A549 (cell line): ENCODE measurements at places on chromosomes 1 and 21.

GRCh38 chr1:39398278-39399021 is 93.0 kb upstream of the BMP8A start:
- DNase-seq, result peak; percentile 93

DNA sequence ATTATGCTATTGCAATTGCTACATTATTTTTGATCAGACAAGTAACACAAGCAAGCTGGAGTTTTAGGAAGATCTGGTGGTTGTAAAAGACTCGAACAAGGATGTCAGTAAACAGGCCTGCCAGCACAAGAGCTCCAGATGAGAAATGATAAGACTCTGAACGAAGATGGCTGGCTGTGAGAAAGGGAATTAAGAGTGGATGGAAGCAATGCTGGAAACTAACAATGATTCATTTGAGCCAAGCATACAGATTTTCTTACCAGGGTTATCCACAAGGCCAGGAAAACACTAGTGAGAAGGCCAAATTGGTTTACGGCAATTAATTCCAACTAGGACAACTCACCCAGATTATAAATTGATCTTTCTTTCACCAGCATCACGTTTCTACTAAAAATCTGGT is 54.2 kb downstream of the NRIP1 start:
- DNase-seq, result no peak

DNA sequence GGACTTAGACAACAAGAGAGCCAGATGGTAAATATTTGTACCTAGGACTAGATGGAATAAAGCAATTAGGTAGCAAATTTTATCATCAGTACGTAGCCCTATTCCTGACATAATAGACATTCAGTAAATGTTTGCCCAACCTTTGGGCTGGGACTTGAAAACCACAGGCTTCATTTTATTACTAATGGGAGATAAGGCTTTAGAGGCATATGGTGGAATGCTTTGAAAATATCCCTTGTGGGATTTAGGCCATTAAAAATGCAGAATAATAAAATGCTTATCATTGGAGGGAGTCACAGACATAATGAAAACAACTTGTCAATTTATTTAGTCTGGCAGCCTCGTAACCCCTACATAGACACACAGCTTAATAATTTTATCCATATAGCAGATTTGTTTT is 296.1 kb upstream of the SPAG17 start:
- DNase-seq, result no peak

GRCh38 chr1:203463469-203464062 is 12.0 kb upstream of the PRELP start:
- no peak for DNase-seq

DNA sequence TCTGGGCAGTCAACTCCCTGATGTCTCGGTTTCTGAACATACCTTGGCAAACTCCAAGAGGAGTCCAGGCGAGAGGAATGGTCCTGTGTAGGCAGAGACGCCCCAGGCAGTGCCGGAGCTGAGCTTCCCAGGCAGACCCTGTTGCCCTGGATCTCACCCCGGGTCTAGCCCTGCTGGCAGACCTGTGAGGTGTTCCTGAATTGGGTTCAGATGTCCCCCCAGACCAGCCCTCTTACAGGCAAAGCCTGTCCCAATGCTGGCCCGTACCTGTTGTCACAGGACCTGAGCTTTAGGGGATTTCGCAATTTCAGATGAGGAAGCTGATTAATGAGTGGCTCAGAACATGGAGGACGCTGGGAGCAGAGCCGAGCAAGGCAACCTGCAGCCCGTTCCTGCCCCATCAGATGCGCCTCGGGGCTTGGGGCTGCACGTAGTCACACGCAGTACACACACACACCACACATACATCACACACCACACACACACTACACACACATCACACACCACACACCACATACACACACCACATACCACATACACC is 38.5 kb upstream of the PDE9A start:
- DNase-seq, result peak; percentile 50

DNA sequence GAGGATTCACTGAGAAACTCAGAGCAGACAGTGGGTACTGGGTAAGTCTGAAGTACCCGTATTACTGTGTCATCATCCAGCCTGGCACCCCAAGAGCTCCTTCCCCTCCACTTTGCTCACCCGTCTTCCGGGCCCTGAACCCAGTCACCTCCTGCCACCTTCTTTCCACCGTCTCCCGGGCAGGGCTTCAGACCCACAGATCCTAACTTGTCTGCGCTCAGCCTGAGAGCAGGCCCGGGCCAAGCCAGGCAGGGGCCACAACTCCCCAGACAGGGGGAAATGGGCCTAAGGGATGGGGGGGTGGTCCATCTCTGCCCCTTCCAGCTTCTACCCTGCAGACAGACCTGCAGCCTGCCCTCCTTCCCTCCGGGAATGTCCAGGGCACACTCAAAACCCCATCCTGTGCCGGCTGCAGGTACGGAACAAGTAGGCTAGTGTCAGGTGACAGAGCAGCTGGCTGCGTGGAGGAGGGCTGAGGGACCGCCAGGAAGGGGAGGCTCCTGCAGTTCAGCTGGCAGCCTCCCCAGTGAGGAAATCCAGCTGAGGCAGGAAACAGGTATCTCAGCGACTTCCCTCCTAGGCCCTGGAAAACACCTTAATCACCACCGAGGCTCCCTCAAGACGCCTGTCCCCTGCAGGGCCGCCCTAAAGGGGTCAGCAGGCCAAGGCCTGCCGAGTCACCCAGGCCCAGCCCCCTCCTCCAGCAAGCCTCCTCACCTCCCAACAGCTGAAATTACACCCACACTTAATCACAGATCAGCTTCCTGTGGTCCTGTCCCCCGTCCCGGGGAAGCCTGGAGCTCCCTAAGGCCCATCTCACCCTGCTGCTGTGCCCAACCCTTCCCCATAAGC is 3.5 kb downstream of the HSPG2 start:
- DNase-seq, result no peak

GRCh38 chr1:11473491-11474034 is 5.4 kb upstream of the DISP3 start:
- no peak for DNase-seq

DNA sequence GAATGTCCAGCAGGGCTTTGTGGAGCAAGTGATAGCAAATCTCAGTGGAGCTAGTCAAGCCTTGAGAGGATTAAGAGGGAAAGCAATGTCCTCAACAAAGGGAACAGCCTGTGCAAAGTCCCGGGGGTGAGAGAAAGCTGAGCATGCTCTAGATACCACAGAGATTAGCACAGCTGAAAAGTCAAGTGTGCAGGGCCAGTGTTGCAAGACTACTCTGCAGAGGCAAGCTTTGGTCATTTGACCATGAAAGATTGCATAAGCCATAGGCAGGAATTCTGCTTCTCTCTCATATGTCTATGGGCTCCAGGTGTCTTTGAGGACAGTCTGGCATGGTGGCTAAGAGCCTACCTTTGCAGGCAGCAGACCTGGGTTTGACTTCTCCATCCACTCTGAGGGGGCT is 181.0 kb upstream of the JUN start:
- no peak for DNase-seq

- DNase-seq, result no peak
These were observed 90.2 kb upstream of the BCAR3 start for GRCh38 chr1:93771843-93772242.

DNA sequence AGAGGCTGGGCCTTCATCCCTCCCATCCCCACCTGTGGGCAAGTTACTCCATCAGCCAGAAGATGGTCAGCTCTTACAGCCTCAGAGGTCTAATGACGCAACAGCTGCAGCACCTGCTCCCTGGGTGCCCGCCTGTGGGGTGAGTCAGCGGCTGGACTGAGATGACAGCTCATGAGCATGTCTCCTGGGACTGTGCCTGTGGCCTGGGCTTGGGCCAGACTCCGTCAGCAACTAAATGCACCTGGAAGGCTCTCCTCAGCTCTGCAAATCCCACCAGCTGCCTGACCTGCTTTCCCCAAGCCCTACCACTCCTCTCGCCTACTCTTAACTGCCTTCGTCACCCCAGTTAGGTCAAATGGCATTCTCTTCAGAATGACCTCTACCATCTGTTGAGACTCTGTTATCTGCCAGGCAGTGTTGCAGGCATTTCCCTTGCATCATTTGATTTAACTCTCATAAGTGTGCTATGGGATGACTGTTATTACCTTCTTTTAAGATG is 47.7 kb downstream of the ETS2 start:
- DNase-seq, result peak; percentile 75

DNA sequence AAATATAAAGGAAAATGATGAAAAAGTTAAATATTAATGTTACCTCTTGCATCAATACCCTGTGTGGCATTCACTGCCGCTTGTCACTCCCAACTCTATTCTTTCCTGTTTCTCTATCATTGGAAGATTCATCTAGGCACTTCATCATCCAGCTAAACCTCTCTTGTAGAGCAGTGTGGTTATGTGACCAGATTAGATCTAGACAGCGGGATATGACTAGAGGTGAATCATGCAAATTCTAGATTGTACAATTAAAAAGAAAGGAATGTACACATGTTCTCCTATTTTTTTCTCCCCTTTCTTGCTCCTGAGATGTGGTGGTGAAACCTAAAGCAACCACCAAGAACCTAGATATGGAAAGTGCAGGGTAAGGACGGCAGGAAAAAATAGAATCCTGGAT is 174.1 kb downstream of the LBR start:
- no peak for DNase-seq

- no peak for DNase-seq
These were observed 687.7 kb downstream of the PTPRU start for GRCh38 chr1:29924017-29924431.

DNA sequence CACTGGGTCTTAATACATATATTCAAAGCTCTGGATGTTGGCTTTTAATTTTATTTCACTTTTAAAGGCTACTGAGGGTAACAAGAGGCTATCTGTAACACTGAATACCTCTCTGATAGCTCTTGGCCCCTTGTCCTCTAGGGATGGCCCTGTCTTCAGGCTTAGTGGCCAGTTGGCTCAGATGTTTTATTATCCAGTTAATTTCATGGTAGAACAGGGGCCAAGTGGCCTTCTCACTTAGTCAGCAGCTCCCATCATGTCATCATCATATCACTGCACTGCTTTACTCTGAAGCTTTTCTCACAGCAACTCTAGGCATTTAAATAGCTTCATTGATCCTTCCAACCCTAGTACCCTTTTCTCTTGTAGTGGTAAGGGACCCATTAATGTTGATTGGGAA is 40.2 kb upstream of the MACF1 start:
- no peak for DNase-seq

DNA sequence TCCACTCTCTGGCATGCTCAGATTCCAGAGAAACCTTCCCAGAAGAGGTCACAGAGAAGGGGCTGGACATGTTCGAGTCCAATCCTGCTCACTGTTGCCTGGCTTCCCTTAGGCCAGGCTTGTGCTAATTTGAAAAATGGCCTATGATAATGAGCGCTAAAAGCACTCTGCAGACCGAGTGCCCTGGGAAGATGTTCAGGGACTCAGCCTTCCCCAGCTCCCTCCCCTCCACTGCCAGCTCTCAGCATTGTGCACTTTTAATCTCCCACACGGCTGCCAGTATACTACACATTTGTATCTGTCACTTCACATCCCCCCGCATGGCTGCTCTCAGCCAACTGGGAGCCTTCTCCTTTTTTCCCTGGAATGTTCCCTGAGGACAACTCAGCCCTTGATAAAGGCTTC is 24.1 kb downstream of the FAM163A start:
- no peak for DNase-seq

DNA sequence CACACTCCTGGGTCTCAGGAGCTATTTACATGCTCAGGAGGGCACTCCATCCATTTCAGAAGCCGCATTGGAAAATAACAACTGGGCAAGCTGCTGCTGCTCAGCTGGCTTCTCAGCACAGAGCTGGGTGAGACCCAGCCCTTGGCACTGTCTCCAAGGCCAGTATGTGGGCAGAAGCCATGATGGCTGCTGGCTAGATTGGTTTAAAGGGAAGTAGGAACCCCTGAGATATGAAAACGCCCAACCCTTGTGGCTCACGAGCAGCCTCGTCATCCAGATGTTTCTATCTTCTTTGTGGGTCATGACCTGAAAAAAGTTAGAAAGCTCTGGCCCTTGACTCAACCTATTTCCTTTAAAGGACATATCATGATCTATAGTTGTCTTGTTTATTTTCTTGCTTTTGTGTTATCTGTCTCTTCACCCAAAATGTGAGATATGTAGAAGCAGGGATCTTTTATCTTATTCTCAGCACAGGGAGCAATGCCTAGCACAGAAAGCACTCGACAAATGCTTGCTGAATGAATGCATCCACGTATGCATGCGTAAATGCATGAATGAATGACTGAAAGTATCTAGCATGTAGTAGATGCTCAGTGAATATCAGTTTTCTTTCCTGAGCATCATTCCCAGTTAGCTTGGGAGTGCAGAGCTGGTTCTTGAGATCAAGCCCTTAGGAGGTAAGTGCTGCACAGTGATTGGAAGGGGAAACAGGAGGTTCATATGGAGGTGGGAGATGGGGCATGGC is 11.6 kb downstream of the MYBPH start:
- no peak for DNase-seq

DNA sequence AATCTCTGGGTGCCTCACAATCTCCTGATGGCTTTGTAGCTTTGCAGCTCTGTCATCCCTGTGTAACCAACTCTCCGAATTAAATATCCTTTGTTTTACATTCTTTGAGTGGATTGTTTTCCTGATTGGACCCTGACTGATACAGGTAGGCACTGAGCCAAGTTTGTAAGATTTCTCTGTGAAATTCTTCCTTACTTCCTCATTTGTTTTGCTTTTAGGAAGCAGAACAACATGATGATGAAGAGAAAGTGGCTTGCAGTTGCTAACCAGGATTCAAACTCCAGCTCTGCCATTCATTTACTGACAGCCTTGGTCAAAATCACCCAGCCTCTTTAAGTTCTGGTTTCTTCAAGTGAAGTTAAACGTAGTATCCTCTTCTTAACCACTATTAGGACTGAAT is 452.3 kb downstream of the OMA1 start:
- DNase-seq, result no peak

GRCh38 chr1:243253926-243254232 is 1.2 kb downstream of the CEP170 start:
- DNase-seq, result no peak

DNA sequence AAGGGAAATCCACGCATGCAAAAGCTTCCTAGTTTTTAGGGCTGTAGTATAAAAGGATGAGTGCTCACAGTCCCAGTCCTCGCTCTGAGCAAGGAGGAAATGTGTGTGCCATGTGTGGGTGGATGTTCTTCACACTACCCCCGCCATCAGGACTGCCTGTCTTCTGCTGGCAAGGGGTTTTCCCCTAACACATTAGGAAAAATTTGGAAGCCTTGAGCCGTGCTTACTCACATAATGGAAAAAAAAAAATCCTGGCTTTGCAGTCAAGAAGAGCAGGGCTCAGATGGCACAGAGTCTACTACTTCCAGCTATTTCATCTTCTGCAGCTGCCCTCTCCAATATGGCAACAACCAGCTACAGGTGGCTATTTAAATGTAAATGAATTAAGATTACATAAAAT is 363.1 kb downstream of the PLPP3 start:
- DNase-seq, result no peak

- DNase-seq, result peak; percentile 22
These were observed 112.3 kb downstream of the TSEN15 start for GRCh38 chr1:184163674-184164465.
